Ascending aorta (tissue), 2 donors: ENCODE measurements at places on chromosomes 5 and 9.
A peak's percentile ranks its signal among the peaks of the same experiment; 100 is the strongest.

- no peak for DNase-seq
Observed at GRCh38 chr5:44935871-44936270, 127.1 kb downstream of the MRPS30 start.

DNA sequence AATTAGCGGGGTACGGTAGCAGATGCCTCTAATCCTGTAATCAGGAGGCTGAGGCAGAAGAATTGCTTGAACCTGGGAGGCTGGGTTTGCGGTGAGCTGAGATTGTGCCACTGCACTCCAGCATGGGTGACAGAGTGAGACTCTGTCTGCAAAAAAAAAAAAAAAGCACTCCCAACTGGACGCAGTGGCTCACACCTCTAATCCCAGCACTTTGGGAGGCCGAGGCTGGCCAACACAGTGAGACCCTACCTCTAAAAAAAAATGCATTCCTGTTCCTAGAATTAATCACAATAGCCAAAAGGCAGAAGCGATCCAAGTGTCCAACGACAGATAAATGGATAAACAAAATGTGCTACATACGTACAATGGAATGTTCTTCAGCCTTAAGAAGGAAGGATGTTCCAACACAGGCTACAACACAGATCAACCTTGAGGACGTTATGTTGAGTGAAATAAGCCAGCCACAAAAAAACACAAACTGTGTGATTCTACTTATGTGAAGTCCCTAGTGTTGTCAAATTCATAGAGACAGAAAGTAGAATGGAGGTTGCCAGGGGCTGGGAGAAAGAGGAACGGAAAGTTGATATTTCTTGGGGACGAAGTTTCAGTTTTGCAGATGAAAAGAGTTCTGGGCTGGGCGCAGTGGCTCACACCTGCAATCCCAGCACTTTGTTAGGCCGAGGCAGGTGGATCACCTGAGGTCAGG lies 13.8 kb downstream of the FAM78A start:
- DNase-seq = no peak

DNA sequence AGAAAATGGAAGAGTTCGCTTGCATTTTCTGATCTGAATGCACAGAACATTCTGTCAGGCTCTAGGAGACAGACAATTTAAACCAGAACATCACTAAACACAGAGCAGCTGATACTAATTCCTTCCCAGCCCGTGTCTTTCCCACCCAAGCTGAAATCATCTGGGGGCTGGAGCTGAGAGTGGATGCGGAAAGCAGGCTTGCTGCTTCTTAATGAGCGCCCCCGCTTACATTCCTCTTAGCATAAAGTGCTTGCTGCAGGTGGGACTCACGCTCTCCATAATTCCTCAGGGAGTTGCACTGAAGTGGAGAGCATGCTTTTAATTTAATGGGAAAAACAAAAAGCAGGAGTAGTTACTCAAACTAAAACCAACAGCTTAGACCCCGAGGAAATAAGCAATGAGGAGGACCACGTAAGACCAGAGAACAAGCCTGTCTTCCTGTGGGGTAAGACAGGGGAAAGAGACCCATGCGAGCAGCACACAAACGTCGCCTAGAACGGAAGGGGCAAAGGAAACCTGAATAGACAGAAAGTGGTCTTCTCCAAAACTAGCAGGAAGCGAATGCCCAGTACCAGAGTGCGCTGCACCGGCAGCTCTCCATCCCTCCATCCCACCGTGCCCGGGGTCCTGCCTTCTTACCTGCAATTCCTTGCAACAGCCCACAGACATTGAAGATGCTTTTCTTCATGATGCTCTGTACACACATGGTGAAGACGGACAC lies 139.3 kb downstream of the LHFPL2 start:
- DNase-seq = no peak

DNA sequence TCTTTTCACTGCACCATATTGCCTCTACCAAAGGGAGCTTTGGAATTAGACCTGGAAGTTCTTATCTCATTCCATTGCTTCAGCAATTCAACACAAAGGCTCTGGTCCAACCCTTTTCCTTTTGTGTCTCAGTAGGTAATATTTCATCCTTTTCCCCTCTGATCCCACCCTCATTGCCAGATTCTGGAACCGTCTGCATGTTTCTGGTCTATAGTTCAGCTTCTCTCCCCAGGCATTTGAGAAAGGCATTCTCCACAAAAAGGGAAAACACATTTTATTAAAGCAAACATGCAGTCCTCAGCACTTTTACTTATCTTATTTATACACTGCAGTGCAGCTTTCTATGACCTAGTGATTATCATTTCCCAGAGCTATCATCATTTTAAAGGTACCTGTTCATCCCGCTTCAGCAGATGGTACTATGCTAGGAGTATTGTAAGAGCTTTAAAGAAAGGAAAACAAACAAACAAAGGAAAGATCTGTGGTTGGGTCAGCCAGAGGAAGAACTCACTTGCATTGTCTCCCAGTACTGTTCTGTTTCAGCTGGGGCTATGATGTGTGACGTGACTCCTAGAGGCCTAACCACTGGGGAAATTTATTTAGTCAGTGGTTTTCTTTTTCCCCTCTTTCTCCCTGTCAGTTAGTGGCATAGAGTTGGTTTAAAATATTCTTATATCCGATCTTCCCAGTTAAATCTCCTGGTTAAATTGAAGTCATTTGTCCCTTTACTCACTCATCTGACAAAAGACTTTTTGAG lies 269.2 kb downstream of the TMEM38B start:
- no peak for DNase-seq

DNA sequence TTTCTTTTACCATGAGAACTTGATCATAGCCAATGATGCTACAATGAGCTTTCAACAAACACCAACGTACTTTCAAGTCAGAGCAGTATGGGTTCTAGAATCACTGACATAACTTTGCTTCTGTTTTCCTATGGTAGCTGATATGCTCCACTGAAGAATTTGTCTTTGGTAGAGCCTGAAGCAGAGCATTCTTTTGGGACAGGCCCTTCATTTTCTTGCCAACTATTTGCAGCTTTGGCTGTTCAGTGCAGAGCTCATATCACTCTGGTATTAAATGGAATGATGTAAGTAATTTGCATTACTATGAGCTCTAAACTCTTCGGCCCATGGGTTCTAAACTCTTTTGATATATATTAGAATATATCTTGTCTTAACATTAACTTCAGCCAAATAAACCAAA lies 51.8 kb upstream of the APC start:
- DNase-seq = no peak

DNA sequence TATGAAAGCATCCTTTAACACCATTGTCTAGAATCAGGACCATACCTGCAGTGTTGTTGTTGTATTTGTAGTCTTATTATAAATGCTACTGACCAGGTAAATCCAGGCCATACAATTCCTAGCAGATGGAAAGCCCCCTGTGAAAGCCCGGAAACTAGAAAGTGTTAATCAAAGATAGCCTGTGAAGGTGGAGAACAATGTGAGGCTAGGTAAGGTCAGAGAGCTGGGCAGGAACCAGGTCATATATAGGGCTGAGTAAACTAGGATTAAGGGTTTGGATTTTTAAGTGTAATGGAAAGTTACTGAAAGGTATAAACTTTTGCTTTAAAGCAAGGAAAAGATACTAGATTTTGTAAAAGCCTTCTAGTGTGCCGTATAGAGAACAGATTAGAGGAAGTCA lies 6.7 kb downstream of the LRRC70 start:
- DNase-seq = no peak

GRCh38 chr9:91074866-91075265 lies 273.2 kb downstream of the SYK start:
- DNase-seq = peak; percentile 34

DNA sequence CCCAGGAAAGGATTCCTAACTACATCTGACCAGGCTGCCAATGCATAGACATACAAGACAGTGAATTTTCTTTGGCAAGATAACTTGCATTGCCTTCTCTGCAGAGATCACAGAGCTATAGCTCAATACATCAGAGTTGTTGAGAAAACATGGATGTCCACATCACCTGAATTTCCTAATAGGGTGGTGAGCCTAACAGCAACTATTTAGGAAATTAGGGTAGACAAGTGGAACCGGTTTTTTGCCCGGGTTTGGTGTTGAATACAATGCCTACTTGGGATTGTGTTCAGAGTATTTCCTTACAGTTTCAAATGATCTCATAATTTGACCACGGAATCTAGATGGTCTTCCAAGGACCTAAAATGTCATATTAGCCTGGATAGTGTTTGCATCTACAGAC lies 262.7 kb downstream of the KIF4B start:
- DNase-seq = no peak

GRCh38 chr9:110997847-110998246 lies 40.4 kb downstream of the LPAR1 start:
- DNase-seq = no peak

- DNase-seq = no peak
Observed at GRCh38 chr9:101354765-101355708, 29.8 kb downstream of the BAAT start.

GRCh38 chr5:135740475-135740874 lies 94.0 kb upstream of the SLC25A48 start:
- DNase-seq = no peak

GRCh38 chr5:42591015-42591414 lies 165.6 kb upstream of the CCDC152 start:
- no peak for DNase-seq

DNA sequence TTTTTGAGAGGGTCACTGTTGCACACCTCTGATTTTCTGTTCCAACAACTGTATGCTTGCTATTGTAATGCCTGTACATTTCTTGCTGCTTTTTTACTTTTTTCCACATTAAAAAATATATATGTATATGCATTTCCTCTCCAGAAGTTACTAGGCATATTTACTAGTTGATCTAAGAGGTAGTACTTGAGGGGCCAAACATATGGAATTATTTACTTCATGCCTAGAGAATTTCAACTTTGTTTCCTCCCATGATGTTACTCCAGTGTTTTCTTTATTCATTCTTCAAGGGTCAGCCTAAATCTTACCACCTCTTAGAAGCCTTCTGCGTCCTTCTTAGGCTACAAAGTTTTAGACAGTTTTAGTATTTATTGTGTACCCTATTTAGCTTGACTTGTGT lies 122.7 kb downstream of the NMUR2 start:
- DNase-seq = no peak

GRCh38 chr5:122129306-122129705 lies at the start of gene ZNF474:
TSS of gene ZNF474 (plus strand) at chr5:122129546. CDS start at chr5:122151991, 22,445 bp downstream.
- DNase-seq = no peak

DNA sequence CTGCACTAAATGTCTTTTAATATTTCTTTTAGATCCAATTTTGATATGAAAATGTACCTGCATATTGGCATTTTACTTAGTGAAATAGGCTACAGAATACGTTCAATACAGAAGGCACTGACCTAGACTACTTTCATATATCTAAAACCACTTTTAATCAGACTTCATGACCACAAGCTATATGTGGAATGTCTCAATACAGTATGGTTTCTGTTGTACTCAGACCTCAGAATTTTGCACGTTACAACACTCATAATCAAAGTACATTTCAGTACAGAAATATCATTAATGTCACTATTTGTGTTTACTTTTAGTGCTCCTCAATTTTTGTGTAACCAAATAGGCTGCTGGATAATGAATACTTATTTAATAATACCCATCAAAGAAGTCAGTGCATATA lies 74.8 kb downstream of the MEF2C start:
- DNase-seq = no peak

DNA sequence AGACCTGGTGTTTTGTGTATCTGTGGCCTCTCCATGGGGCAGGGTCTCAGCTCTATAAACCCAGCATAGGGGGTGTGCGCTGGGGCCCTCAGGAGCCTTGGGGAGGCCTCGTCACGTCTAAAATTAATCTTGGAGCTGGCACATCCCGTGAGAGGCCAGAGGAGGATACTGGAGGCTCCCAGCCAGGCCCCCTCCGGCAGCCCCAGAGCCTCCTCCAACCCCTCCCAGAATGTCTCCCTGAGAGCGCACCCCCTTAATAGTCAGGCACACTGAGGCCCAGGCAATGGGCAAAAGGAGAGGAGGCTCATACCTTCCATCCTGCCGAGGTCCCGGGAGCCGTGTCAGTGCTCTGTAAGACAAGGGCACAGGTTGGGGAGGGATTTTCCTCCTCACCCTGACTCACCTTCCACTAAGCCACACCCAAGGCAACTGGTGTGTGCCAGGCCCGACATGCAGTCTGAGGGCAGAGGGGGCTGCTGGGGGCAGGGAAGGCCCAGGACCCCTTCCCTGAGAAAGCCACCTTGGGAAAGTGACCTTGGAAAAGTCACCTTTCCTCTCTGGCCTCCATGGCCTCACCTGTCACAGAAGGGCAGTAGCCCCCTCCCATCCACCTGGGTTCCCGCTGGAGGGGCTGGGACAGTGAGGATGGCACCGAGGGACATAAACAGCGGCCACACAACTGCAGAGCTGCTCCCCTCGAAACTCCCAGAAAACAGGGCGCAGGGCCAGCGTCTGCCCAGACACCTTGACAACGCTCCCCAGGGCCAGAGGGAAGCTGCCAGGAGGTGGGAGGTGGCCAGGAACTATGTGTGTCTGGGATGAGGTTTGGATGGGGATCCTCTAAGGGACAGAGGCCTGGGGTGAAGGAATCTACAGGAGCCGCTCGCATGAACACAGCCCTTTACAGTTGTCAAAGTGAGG lies 2.9 kb downstream of the AK1 start:
- no peak for DNase-seq

GRCh38 chr9:116174347-116174746 lies 20.8 kb downstream of the PAPPA start:
- no peak for DNase-seq

- no peak for DNase-seq
Observed at GRCh38 chr5:38494763-38495162, 61.7 kb downstream of the LIFR start.

DNA sequence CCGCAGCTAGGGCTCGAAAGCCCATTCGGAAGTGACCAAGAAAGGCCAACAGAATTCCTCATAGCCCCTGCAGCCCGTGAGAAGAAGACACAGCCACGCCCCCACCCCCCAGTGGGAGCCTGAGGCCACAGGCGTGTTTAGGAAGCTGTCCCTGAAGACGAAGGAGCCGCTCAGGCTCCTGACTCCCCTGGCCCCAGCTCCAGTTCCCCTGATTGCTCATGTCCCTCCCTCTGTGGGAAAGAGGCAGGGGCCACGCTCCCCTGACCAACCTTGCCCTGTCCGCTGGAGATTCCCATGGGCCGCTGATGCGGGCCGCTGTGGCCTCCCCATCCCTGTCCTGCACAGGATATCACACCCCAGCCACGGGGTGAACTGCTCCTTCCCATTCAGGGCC lies 13.6 kb downstream of the ROPN1L start:
- no peak for DNase-seq

GRCh38 chr5:107372723-107373450 lies 297.9 kb downstream of the EFNA5 start:
- DNase-seq = no peak

DNA sequence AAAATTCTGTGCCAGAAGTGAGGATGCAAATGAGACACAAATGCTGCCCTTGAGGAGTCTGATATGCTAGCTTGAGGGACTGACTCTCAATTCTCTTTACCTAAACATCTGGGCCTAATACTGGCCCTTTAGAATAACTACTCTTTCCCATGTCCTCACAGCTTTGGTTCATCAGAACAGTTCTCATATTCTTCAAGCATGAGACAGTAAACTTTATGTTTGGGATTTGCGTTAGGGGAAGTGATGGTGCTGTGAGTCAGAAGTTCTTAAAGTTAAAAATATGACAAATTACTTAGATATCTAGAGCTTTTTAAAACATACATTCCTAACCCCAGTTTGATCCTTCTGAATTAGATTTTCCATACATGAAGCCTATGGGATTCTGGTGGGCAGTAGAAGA lies 665.0 kb upstream of the RGMB start:
- no peak for DNase-seq

- DNase-seq = no peak
Observed at GRCh38 chr5:35781181-35781790, 75.4 kb upstream of the IL7R start.

- DNase-seq = no peak
Observed at GRCh38 chr9:77747163-77747562, 99.0 kb upstream of the GNA14 start.
